T-cell (primary cell): ENCODE measurements at places on chromosomes 1 and 21. TPM values are rescaled to one million over a fixed set of nuclear protein-coding genes. Genes with fewer than 3 reads are reported as not detected.

The C4BPA gene
- total RNA-seq = not detected

The FAM177B gene
- 0.60 TPM for total RNA-seq

The PDZK1IP1 gene
- not detected for total RNA-seq

The CD2 gene
- 158 TPM for total RNA-seq

The PCBP3 gene
- 1.9 TPM for total RNA-seq

The NES gene
- 0.10 TPM for total RNA-seq

The DISC1 gene
- 37.0 TPM for total RNA-seq

The KRTAP12-2 gene
- total RNA-seq = not detected

The FCRL5 gene
- total RNA-seq = 0.98 TPM

The CYP4A22 gene
- total RNA-seq = not detected
